ENCODE measurements at places on chromosomes 12 and 14.

- DNase-seq = no peak
Observed at GRCh38 chr12:19646599-19646998, 207.3 kb downstream of the AEBP2 start.

DNA sequence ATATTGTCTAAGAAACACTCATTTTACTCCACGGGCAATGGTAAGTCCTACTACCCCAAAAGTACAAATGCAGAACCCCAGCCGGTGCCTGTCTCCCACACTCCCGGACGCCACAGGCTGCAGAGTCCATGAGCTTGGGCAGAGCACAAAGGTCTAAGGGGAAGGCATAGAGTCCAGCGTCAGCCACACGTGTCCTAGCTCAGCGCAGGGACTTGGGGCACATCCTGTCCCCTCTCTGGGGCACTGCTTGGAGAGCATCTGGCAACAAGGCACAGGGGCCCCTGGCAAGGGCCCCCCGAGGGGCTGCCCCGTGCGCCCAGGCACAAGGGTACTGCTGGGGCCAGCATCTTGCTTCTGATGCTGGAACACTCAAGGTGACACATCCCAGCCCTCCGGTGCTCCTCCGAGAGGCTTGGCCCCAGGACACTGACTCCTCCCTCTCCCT is 58.4 kb downstream of the BCL11B start:
- no peak for DNase-seq

GRCh38 chr12:9391815-9392214 is 183.6 kb upstream of the PZP start:
- no peak for DNase-seq

- no peak for DNase-seq
Observed at GRCh38 chr14:63624701-63625100, 17.0 kb downstream of the WDR89 start.

DNA sequence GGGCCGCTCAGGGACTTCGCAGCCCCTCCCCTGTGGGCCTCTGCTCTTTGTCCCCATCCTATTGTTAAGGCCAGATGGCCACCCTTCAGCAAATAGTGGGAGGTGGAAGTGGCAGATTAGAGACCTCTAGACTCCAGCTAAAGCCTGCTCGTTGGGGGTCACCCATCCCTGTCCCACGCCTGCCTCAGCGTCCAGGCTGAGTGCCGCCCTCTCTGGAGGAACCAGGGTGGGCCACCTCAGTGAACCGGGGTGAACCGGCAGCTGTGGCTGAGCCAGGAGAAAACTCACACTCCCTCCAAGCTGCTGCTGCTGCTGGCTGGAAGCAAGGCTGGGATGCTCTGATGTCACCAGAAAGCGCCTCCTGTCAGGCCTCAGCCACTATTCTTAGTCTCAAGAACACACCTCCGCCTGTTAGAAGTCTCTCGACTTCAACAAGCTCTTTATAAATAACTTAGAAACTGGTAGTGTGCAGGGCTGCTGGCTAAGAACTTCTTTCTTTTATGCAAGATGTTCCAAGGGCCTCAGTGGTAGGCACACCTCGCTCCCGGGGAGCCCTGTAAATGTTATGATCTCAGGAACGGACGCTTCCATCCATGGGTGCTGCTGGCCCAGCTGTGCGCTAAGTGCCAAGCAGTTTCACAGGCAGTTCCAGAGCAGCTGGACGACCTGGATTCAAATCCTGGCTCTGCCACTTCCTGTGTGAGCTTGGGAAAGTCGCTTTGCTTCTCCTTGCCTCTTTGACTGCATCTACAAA is 19.8 kb upstream of the TESC start:
- DNase-seq = no peak

GRCh38 chr12:56213878-56214277 is 7.8 kb downstream of the RNF41 start:
- DNase-seq = no peak

DNA sequence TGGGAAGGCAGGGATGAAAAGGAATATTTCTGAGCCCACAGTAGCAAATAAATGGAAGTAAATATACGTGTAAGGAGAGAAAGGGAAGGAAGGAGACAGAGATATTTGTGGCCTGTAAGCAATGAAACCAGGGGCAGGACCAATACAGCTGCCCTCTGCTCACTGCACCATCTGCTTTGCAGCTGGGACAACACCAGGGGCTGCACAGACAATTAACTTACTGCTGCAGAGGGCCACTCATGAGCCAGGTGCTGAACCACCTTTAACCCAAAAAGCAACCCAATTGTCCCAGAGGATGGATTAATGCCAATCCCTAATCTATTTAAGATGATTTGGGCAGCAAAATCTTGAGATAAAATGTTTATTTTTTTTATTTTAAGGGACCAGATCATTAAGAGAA is 30.6 kb upstream of the TMX1 start:
- no peak for DNase-seq

DNA sequence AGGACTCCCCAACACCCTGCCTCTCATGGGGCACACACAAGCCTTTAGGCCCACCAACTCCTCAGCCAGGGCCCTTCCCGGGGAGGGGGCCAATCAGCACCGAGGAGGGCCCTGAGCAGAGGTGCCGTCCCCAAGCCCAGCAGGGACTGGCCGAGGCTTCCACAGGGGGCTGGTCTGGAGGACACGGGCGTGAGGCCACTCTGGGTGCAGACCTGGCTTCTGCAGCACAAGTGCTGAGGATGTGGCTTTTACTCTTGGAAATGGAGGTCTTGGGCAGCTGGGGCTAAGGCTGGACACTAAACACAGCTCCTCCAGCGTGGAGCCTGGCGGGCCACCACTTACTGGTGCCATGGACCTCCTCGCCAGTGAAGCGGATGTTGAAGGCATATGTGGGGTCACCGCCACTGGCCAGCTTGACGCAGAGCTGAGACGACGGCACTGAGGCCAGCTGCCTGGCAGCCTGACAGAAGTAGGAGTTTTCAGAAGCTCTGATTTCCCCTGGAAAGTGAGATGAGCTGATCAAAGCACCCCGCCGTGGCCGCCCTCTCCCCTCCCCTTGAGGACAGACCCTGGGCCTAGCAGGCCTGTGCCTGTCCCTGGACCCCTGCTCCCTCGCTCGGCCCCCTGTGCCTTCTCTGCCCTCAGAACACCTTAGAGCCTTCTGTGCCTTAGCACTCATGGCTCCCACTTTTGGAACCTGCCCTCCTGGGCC is 44.0 kb downstream of the TRAFD1 start:
- DNase-seq = no peak

GRCh38 chr14:39430762-39431415 is 1.3 kb downstream of the FBXO33 start:
- no peak for DNase-seq

- DNase-seq = no peak
Observed at GRCh38 chr12:57772429-57773322, at the start of gene EEF1AKMT3. Gene EEF1AKMT3 (plus strand): TSS chr12:57772614. CDS start chr12:57772725, 111 bp downstream.

DNA sequence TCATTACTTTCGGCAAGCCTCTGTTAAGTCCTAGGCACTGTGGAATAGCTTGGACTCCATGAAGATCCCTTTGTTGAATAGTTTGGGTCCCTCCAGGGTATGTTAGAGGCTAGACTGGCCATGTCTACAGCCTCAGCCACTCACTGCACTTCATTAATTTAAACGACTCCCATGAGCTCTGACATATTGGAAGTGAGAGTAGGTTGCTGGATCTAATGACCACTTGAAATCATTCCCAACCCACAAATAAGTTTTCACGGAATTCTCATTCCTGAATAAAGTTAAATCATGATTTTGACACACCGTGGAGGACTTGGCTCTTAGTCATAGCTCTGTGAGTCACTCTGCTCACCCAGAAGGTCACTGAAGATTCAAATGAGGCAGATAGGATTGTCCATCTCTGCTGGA is 21.4 kb upstream of the APPL2 start:
- DNase-seq = no peak

- no peak for DNase-seq
Observed at GRCh38 chr12:110174373-110174996, 50.3 kb downstream of the IFT81 start.
